ENCODE measurements at places on chromosomes 3 and 15.

- peak; percentile 28 for DNase-seq
These were observed 3.0 kb downstream of the NAALADL2 start for GRCh38 chr3:174862101-174862500.

DNA sequence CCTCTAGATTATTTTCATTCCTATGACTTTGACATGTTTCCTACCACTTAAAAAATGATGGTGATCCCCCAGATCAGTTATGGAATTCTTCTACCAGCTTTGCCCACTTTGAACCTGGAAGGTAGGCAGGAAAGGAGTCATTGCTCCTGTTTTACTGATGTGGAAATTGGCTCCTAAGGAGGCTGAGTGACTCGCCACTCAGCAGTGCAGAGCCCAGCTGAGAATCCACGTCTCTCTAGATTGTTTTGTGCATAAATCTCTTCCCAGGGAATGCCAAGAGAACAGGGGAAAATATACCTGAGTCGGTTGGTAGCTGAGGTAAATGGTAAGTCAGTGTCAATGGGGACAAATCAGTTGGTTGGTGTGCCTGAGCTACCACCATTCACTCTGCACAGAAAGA lies 4.7 kb downstream of the LTF start:
- DNase-seq: no peak

DNA sequence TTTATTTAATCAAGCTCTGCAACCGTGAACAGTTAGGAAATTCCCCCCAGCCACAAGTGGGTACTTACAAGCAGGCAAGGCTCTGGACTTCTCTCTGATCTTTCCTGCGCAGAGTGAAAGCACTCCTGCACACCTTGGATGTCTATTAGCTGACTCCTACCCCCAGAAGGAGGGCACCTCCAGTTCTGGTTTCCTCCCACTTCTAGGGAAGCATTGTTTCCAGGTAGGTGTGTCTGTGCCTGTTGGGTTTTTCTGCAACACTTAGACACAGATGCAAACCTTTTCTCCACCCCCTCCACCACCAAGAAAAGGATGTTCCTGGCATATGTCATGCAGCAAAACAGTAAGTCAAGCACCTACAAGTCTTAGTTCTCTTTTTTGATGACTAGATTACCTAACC lies at the start of gene ZBED2:
TSS of gene ZBED2 (minus strand) at position 115 of the 400 bp plus-strand sequence. CDS start 1,145 bp downstream, outside the sequence.
- no peak for DNase-seq

DNA sequence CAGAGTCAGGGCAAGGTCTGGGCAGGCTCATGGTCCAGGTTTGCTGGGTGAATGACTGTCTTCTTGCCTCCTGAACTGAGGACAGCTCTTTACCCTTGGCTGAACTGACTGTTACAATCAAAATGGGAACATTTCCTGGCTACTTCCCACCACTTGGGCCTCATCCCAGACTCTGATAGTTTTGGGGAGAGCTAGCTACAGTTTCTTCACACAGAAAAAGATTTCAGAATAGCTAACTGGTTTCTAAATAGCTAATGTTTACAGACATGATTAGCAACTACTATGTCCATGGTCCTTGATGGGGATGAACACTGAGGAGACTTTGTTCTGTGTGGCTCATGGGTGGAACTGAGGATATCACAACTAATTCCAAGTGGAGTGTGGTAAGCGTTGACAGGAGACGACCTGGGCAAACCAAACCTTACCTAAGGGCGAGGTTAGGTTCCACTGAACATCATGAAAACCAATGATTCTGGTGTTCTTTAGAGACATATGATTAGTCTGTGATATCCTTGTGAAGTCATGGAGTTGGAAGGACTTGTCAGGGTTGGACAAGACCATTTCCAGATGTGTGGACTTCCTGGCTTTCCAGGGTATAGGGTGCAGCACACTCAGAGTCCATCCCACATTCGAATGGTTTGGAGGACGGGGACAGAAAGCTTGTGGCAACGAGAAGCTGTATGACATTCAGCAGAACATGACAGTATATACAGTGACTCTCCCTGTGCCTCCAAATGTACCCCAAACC lies 7.3 kb downstream of the ALPK3 start:
- no peak for DNase-seq

GRCh38 chr3:160852856-160853255 lies 96.8 kb downstream of the PPM1L start:
- DNase-seq: no peak

GRCh38 chr3:88132894-88133293 lies 16.9 kb upstream of the C3orf38 start:
- no peak for DNase-seq

DNA sequence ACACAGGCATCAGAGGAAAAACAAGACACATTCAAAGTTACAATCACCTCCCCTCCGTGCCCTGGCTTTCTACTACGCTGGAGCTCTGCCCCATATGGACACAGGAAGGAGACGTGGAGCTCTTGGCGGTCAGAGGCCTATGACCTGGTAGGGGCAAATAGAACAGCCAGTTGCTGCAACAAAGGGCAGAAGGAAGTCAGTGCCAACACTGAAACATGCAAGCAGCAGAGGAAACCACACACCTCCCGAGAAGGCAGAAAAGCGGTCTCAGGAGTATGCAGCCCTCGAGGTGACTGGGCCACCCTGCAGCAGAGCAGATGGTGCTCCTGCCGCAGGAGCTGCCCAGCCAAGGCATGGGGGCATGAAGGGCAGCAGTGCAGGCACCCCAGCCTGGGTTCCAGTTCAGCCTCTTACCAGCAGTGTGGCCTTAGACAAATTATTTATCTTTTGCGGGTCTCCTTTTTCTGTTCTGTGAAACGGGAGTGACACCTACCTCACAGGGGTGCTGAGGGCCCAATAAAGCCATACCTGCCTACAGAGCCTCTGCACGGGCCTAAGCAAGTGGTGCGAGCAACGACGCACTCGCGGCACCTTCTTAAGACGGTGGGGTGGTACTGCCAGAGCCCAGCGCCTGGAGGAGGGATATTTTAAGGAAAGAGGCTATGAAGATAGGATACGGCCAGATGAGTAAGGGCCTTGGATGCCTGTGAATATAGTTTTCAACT lies 8.6 kb downstream of the ZXDC start:
- DNase-seq: no peak

- no peak for DNase-seq
These were observed 129.5 kb upstream of the SLCO3A1 start for GRCh38 chr15:91723959-91724358.

DNA sequence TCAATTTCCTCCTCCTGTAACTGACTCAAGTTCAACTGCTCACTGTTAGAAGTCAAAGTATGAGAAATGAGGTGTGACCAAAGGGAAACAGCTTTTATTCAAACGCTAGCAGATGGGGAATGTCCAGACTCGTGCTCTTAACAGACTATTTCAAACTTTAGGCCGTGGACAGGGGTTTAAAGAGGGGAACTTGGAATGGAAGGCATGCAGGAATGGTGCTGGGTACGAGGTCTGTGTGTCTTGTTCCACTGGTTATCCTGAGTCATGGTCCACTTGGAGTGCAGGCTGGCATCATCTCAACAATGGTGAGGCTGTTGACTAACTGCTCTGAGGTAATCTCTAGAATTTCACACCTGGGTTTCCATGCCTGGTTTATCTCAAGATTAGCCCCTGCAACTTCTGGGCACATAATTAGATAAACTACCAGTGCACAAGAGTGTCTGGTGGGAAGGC lies 22.9 kb upstream of the DNAAF4 start:
- peak; percentile 11 for DNase-seq

DNA sequence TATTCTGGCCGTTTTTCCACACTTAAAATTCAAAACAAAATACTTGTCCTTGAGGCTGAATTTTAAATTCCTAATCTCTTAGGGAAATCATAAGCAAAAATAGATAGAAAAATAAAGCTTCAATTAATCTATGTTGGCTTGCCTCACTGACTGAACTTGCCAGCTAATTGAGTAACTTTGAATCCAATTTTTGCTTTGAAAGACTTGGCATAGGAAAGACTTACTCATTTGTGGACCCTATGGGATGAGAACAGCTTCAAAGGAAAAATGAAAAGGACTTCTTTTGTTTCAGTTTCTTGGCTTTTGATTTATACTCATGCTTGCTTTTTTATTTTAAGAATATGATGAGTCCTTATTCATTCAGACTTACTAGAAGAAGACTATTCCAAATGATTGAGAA lies 370.7 kb upstream of the RARB start:
- no peak for DNase-seq

- DNase-seq: no peak
These were observed 10.4 kb upstream of the ZNF662 start for GRCh38 chr3:42895580-42895868.

- DNase-seq: peak; percentile 35
These were observed 758 bp downstream of the SELENOK start for GRCh38 chr3:53890726-53891475.
